T-cell (primary cell): ENCODE measurements at places on chromosomes 13 and 19. TPM values are rescaled to one million over a fixed set of nuclear protein-coding genes. Genes with fewer than 3 reads are reported as not detected.

The TEX29 gene
- 0.36 TPM for total RNA-seq

The MAP3K10 gene
- total RNA-seq, result 32.9 TPM

The GPR183 gene
- total RNA-seq, result 152 TPM

The COMP gene
- total RNA-seq, result not detected

The RAB20 gene
- total RNA-seq, result 1.5 TPM

The B3GNT3 gene
- 0.79 TPM for total RNA-seq

DNA sequence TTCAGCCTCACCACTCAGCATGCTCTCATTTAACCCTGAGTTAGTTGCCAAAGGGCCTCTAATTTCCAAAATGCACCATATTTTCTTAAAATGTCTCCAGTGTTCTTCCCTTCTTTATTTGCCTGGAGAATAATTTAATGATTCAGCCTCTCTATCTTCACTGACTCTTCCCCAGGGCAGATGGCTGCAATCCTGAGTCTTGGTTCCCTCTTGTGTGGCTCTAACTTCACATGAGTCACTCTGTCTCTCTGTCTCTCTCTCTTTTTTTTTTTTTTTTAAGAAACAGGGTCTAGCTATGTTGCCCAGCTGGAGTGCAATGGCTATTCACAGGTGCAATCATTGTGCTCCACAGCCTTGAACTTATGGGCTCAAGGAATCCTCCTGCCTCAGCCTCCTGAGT is 251.4 kb downstream of the VWA8 start:
- H3K4me1 ChIP-seq, result no peaks in the 10 kb centered on the region

- no peak for DNase-seq
- H3K4me1 ChIP-seq, result no peaks in the 10 kb centered on the region
- no peaks in the 10 kb centered on the region for H3K36me3 ChIP-seq
- no peaks in the 10 kb centered on the region for H3K27me3 ChIP-seq
These were observed 212.8 kb downstream of the SLITRK6 start for GRCh38 chr13:85586422-85586831.

DNA sequence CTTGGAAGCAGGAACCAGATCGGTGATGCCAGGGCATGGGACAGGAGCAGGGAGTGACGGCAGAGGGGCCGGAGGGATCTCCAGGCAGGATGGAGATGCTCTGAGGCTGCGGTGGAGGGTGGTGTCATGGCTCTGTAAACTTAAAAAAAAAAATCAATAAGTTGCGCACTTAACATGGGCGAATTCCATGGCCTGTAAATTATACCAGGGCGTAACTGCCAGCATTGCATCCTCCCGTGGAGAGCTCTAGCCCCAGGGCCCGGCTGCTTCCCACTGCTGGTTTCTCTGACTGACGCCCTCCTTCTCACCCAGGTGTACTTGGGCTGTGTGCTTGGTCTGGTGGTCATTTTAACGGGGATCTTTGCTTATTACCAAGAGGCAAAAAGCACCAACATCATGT is 8.7 kb downstream of the ATP12A start:
- H3K4me1 ChIP-seq, result peaks cover 21% of the 10 kb centered on the region
- H3K27ac ChIP-seq, result no peak overlapping the region
- peaks cover 65% of the 10 kb centered on the region for H3K27me3 ChIP-seq
- DNase-seq, result no peak
- H3K4me3 ChIP-seq, result no peak overlapping the region
- H3K36me3 ChIP-seq, result no peaks in the 10 kb centered on the region

- peaks cover 35% of the 10 kb centered on the region for H3K36me3 ChIP-seq
- no peaks in the 10 kb centered on the region for H3K27me3 ChIP-seq
- H3K27ac ChIP-seq, result no peak overlapping the region
- no peak for DNase-seq
These were observed 10.1 kb upstream of the INSL3 start for GRCh38 chr19:17831419-17831888.

DNA sequence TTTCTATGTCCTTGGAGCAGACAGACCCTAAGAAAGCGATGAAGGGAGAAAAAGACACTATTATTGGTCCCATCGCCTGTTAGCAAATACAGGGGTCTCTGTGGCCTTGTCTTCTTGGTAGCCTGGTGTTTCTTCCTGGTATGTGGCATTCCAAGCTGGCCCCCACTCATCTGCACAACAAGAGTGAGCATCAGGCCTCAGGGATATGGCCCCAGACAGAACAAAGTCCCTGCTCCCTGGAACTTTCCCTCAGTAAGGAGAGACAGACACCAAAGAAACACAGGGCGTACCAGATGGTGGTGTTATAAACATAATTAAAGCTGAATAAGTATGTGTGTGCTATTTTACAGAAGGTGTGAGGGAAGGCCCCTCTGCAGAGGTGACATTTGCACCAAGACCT is 48.2 kb upstream of the KPNA3 start:
- H3K4me1 ChIP-seq, result no peaks in the 10 kb centered on the region
- no peak for DNase-seq
- H3K27ac ChIP-seq, result no peak overlapping the region
- no peaks in the 10 kb centered on the region for H3K36me3 ChIP-seq

DNA sequence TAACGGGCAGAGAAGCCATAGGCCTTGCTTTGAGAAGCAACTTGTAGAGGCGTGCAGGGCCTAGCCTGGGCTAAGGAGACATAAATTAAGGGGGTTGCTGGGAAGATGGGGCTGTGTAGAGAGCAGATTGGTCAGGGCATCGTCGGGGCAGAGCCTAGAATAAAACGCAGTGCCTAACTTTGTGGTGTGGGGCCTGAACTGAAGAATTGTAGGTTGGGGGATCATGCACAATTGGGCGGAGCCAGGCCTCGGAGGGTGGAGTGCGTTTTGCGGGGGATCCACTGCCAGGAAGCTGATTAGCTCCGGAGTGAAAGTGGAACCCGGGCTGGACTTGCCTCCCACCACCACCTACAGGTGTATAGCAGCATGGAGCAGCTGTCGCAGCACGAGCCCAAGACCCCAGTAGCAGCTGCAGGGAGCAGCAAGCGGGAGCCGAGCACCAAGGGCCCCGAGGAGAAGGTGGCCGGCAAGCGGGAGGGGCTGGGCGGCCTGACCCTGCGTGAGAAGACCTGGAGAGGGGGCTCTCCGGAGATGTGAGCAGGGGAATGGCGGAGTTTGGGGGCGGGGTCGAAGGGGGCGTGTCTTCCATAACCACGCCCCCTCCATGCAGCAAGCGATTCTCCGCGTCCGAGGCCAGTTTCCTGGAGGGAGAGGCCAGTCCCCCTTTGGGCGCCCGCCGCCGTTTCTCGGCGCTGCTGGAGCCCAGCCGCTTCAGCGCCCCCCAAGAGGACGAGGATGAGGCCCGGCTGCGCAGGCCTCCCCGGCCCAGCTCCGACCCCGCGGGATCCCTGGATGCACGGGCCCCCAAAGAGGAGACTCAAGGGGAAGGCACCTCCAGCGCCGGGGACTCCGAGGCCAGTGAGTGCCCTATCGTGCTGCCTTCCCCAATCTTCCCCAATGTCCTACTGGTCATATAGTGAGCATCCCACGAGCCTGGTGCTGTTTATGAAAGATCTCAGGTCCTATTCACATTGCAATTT is 13.8 kb downstream of the DNASE2 start:
- H3K27me3 ChIP-seq, result peaks cover 38% of the 10 kb centered on the region
- H3K27ac ChIP-seq, result no peak overlapping the region
- H3K4me1 ChIP-seq, result peaks cover 5% of the 10 kb centered on the region
- H3K36me3 ChIP-seq, result no peaks in the 10 kb centered on the region
- peak overlapping the region; percentile 69 for H3K4me3 ChIP-seq

DNA sequence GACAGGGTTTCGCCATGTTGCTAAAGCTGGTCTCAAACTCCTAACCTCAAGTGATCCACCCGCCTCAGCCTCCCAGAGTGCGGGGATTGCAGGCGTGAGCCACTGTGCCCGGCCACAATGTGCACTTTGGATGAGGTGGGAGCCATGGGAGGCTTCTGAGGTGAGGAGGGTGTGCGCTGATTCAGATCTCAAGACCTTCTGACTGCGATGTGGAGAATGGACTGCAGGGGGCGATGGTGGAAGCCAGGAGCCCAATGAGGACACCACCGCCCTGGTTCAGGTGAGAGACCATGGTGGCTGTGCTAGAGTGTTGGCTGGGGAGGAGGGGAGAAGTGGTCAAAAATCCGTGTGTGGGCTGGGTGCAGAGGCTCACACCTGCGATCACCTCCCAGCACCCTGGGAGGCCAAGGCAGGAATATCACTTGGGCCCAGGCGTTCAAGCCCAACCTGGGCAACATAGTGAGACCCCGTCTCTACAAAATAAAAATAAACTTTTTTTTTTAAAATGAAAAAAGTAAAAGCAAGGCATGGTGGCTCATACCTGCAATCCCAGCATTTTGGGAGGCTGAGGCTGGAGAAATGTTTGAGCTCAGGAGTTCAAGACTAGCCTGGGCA is 5.6 kb downstream of the INAFM1 start:
- no peaks in the 10 kb centered on the region for H3K27me3 ChIP-seq
- no peak for DNase-seq
- H3K4me1 ChIP-seq, result peaks cover 10% of the 10 kb centered on the region
- H3K4me3 ChIP-seq, result no peak overlapping the region

DNA sequence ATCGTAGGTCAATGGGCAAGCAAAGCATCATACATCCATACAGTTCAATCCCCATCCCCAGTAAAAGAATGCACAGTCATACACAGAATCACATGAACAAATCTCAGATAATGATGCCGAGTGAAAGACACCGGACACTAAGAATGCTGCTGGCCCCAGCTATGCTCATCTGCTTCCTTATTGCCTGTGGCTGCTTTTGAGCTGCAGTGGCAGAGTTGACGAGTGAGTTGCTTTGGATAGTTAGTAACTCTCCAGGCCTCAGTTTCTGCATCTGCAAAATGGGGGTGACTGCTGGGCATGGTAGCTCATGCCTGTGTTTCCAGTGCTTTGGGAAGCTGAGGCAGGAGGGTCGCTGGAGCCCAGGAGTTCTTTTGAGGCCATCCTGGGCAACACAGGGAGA is 12.9 kb upstream of the NFIC start:
- no peak overlapping the region for H3K27ac ChIP-seq
- no peaks in the 10 kb centered on the region for H3K36me3 ChIP-seq
- H3K4me1 ChIP-seq, result peaks cover 5% of the 10 kb centered on the region
- H3K27me3 ChIP-seq, result no peaks in the 10 kb centered on the region
- no peak for DNase-seq
- no peak overlapping the region for H3K4me3 ChIP-seq

DNA sequence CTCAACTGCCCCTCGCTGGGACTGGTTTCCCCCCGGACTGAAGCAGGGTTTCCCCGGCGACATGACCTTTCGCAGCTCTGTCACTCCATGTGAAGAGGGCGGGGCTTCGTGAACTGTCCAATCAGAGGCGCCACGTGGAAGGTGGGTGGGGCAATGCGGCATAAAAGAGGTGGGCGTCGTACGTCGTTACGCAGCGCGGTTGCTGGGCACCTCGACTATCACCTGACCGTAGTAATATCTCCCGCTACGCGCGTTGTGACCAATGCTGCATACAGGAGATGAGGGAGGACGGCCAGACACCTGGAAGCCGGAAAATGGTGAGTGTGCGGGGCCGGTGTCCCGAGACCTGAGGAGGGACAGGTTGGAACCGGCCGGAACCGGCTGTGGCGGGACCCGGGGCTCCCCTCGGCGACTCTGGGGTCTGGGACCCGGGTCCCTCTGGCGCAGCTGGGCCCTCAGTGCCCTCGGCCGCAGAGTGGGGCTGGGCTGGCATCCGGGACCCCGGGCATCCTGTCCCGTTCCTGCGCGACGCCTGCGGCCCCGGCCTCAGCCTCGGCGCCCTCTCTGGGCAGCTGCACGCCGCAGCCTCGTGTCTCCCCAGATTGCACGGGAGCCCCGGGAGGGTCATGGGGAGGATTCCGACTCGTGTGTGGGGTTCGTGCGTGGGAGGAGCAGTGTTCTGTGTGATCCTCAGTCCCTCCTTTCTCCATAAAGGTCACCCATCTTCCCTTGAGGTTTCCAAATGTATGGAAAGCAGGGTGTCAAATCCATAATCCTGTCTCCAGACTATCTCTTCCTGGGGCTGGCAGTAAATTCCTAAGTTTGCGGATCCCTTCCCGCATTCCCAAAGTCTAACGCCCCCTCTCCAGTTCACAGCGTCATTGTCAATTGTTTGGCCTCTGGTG is 32.2 kb downstream of the ZNF136 start:
- peak; percentile 56 for DNase-seq
- no peaks in the 10 kb centered on the region for H3K27me3 ChIP-seq
- H3K36me3 ChIP-seq, result peaks cover 9% of the 10 kb centered on the region
- peak overlapping the region; percentile 61 for H3K27ac ChIP-seq
- H3K4me3 ChIP-seq, result peak overlapping the region; percentile 55

DNA sequence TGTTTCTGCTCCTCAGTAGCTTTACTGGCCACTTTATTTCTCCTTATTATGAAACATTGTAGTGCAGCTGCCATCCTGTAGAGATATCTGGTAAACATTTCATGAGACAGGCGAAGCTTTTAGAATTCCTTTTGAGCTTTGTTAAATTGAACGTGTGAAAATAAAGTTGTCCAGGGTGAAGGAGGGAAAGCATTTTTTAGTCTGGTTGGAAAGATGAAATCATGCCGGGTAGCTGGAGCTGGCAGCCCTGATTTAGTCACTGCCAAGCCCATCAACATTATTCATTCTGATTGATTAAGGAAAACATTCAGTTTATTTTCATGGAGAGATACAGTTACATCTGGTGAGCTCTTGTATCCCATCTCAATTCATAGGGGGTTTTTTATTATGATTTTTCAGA is 326.2 kb upstream of the GPC6 start:
- H3K4me1 ChIP-seq, result no peaks in the 10 kb centered on the region
- no peaks in the 10 kb centered on the region for H3K27me3 ChIP-seq
- H3K36me3 ChIP-seq, result no peaks in the 10 kb centered on the region
- no peak for DNase-seq
- H3K4me3 ChIP-seq, result no peak overlapping the region

DNA sequence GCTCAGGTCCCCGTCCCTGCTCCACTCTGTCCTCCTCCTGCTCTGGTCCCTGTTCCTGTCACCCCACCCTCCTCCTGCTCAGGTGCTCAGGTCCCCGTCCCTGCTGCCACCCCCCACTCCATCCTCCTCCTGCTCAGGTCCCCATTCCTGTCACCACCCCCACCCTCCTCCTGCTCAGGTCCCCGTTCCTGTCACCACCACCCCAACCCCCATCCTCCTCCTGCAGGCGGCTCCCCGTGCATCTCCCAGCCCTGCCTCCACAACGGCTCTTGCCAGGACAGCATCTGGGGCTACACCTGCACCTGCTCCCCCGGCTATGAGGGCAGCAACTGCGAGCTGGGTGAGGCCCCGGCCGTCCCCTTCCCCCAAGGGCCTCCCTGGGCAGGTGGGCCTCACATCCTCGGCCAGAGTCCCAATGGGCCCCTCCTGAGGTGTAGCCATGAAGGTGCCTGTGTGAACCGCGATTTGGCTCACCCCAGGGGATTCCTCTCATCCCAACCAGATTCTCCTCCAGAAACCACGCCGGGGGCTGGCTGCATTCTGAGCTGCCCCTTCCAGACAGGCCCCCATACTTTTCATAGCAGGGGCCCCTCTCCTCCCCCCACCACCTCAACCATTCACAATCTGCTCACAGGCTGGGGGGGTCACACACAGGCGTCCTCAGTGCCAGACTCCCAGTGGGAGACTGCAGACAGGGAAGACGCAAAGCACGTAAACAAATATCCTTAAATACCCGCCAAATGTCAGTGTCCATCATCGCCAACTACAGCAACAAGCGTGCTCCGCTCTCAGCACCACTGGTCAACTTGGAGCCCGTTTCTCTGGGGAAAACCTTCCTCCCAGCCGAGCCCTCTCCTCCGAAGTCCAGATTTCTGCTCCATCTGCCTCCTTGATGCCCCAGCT is 4.6 kb downstream of the PROZ start:
- no peaks in the 10 kb centered on the region for H3K27me3 ChIP-seq
- peak overlapping the region; percentile 49 for H3K27ac ChIP-seq
- no peak overlapping the region for H3K4me3 ChIP-seq
- H3K36me3 ChIP-seq, result no peaks in the 10 kb centered on the region
- peaks cover 27% of the 10 kb centered on the region for H3K4me1 ChIP-seq
